Activated naive CD4-positive, alpha-beta T cell treated with anti-CD3 and anti-CD28 coated beads for 36 hours (primary cell): ENCODE measurements at places on chromosomes 7 and 10. TPM values are rescaled to one million over a fixed set of nuclear protein-coding genes. Genes with fewer than 3 reads are reported as not detected.

- peaks cover 33% of the 10 kb centered on the region for H3K36me3 ChIP-seq
- no peak overlapping the region for H3K4me3 ChIP-seq
- peaks cover 51% of the 10 kb centered on the region for H3K4me1 ChIP-seq
- DNase-seq, result no peak
These were observed 6.9 kb downstream of the CYCS start for GRCh38 chr7:25118048-25118753.

DNA sequence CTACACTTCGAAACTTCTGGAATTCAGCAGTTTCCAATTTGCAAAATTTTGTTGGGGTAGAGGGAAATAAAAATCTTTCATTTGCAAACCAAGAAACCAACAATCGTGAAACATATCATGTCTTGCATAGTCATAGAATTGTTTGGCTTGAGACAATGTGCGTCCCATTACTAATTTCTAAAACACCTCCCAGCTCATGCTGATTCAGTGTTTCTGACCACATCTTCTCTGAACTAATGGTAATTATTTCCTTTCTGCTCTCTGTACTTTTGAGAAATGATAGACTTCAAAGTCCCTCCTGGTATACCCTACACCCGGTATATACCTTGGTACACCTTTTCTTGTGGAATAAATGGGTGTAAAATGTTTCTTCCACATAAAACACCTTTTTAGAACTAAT lies 41.8 kb upstream of the TSPAN13 start:
- H3K4me3 ChIP-seq, result no peak overlapping the region
- no peak overlapping the region for H3K27ac ChIP-seq
- peak; percentile 18 for DNase-seq
- H3K4me1 ChIP-seq, result peaks cover 19% of the 10 kb centered on the region

- H3K27me3 ChIP-seq, result peaks cover 3% of the 10 kb centered on the region
- no peak overlapping the region for H3K27ac ChIP-seq
- H3K36me3 ChIP-seq, result no peaks in the 10 kb centered on the region
- peaks cover 6% of the 10 kb centered on the region for H3K4me1 ChIP-seq
- H3K4me3 ChIP-seq, result no peak overlapping the region
These were observed 42.7 kb upstream of the PLXNA4 start for GRCh38 chr7:132618956-132619305.

DNA sequence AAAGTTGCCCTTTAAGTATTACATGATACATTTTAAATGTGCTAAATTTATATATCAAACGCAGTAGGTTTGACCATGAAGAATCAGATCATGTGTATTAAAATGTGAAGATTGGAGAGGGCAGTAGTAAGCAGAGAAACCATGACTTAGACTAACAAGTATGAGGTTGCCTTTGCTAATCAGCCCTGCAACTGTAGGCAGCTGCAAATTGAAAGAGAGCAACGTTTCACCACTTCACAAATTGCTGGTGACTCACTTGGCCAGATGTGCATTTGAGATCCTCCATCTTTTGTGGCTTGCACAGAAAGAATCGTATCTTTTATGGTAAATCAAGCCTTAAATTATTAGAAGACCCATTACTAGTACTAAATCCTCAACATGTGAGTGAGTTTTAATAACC lies 10.1 kb upstream of the SEMA3A start:
- no peak for DNase-seq
- H3K27me3 ChIP-seq, result no peaks in the 10 kb centered on the region
- peaks cover 4% of the 10 kb centered on the region for H3K4me1 ChIP-seq

DNA sequence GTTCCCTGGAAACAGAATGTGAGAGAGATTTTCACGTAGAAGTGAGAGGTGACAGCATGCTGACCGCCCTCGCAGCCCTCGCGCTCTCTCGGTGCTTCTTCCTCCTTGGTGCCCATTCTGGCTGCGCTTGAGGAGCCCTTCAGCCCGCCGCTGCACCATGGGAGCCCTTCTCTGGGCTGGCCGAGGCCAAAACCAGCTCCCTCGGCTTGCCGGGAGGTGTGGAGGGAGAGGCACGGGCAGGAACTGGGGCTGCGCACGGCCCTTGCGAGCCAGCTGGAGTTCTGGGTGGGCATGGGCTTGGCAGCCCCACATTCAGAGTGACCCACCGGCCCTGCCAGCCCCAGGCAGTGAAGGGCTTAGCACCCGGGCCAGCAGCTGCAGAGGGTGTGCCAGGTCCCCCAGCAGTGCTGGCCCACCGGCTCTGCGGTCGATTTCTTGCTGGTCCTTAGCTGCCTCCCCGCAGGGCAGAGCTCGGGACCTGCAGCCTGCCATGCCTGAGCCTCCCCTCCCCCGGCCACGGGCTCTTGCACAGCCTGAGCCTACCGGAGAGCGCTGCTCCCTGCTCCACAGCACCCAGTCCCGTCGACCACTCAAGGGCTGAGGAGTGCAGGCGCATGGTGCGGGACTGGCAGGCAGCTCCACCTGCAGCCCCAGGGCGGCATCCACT lies 888.7 kb upstream of the ZWINT start:
- no peak for DNase-seq

- no peak overlapping the region for H3K27ac ChIP-seq
- DNase-seq, result no peak
- H3K36me3 ChIP-seq, result no peaks in the 10 kb centered on the region
- H3K27me3 ChIP-seq, result peaks cover 33% of the 10 kb centered on the region
- H3K4me3 ChIP-seq, result no peak overlapping the region
These were observed 2.0 kb upstream of the CLEC2L start for GRCh38 chr7:139521439-139521838.

GRCh38 chr7:131164025-131164925 lies 163.4 kb upstream of the MKLN1 start:
- DNase-seq, result no peak
- H3K4me3 ChIP-seq, result no peak overlapping the region
- no peaks in the 10 kb centered on the region for H3K4me1 ChIP-seq
- no peaks in the 10 kb centered on the region for H3K36me3 ChIP-seq
- H3K27me3 ChIP-seq, result no peaks in the 10 kb centered on the region

DNA sequence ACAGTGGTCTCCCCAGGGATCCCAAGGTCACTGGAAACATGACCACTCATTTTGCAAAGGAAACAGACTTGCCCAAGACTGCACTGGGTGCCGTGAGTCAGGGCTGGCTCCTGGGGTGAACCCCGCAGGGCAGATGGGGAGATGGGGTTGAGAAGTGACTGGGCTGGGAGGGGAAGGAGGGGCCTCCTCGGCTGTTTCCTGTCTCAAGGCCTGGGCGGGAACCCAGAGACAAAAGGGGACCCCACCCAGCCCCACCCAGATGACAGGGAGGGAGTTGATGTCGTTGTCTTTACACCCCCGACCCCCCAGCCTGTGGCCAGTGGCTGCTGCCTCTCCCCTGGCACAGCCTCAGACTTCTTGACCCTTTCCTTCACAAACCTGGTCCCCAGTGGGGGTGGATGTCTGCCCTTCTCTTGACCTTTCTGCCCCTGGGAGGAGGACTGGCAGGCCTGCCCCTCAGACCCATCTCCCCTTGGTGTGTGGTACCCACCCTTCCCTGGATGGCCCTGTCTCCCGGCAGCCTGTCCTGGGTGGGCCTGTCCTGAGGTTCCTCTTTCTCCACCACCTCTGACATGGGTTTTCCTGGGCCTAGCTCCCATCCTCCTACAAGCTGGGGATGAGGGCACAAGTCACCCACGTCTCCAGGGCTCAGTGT lies 1.4 kb downstream of the MYO1G start:
- H3K4me3 ChIP-seq, result peak overlapping the region; percentile 99
- H3K36me3 ChIP-seq, result peaks cover 80% of the 10 kb centered on the region
- H3K27me3 ChIP-seq, result no peaks in the 10 kb centered on the region
- H3K4me1 ChIP-seq, result peaks cover 63% of the 10 kb centered on the region
- peak; percentile 94 for DNase-seq
- H3K27ac ChIP-seq, result peak overlapping the region; percentile 99

- H3K36me3 ChIP-seq, result no peaks in the 10 kb centered on the region
- DNase-seq, result no peak
- no peak overlapping the region for H3K4me3 ChIP-seq
- no peak overlapping the region for H3K27ac ChIP-seq
- peaks cover 17% of the 10 kb centered on the region for H3K4me1 ChIP-seq
These were observed 4.1 kb upstream of the VPS26A start for GRCh38 chr10:69119896-69120295.

GRCh38 chr10:97567891-97568290 lies 4.7 kb upstream of the ANKRD2 start:
- H3K27me3 ChIP-seq, result no peaks in the 10 kb centered on the region
- no peaks in the 10 kb centered on the region for H3K36me3 ChIP-seq
- no peak overlapping the region for H3K4me3 ChIP-seq
- no peaks in the 10 kb centered on the region for H3K4me1 ChIP-seq

DNA sequence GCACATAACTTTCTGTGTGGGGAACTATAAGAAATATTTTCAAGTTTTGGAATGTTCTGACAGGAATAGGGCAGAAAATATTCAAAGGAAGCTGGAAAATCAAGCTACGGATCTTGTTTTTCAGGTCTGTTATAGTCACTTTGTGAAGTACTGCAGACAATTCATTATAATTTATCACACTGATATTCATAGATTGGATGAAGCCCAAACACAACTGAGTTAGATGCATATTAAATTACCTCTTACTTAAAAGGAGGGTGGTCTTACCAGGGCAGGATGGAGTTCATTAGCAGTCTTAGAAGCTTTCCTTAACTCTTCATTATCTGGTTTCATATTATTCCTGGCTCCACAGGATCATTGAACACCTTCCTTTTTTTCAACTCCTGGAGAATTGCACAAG lies 242.3 kb downstream of the DYNC1I1 start:
- DNase-seq, result no peak
- H3K27me3 ChIP-seq, result peaks cover 33% of the 10 kb centered on the region
- H3K27ac ChIP-seq, result no peak overlapping the region
- no peaks in the 10 kb centered on the region for H3K36me3 ChIP-seq
- no peak overlapping the region for H3K4me3 ChIP-seq
- no peaks in the 10 kb centered on the region for H3K4me1 ChIP-seq

- H3K4me1 ChIP-seq, result no peaks in the 10 kb centered on the region
- H3K4me3 ChIP-seq, result no peak overlapping the region
- no peaks in the 10 kb centered on the region for H3K36me3 ChIP-seq
- H3K27ac ChIP-seq, result no peak overlapping the region
- H3K27me3 ChIP-seq, result no peaks in the 10 kb centered on the region
- DNase-seq, result no peak
These were observed 120.9 kb downstream of the PKD1L1 start for GRCh38 chr7:47827351-47827756.

DNA sequence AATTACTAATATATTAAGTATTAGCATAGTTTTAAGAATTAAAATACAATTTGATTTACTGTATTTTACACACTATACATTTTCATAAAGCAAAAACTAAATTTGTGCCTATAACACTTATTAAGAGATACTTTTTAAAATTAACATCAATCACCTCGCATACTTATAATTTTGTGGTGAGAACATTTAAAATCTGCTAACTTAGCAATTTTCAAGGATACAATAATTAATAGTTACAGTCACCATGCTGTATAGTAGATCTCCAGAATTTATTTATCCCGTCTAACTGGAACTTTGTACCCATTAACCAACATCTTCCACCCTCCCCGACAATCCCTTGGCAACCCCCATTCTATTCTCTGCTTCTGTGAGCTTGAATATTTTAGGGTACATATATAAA lies 47.5 kb downstream of the RELN start:
- H3K27ac ChIP-seq, result no peak overlapping the region
- no peak overlapping the region for H3K4me3 ChIP-seq
- H3K27me3 ChIP-seq, result peaks cover 7% of the 10 kb centered on the region
- H3K4me1 ChIP-seq, result no peaks in the 10 kb centered on the region
- DNase-seq, result no peak
- no peaks in the 10 kb centered on the region for H3K36me3 ChIP-seq

DNA sequence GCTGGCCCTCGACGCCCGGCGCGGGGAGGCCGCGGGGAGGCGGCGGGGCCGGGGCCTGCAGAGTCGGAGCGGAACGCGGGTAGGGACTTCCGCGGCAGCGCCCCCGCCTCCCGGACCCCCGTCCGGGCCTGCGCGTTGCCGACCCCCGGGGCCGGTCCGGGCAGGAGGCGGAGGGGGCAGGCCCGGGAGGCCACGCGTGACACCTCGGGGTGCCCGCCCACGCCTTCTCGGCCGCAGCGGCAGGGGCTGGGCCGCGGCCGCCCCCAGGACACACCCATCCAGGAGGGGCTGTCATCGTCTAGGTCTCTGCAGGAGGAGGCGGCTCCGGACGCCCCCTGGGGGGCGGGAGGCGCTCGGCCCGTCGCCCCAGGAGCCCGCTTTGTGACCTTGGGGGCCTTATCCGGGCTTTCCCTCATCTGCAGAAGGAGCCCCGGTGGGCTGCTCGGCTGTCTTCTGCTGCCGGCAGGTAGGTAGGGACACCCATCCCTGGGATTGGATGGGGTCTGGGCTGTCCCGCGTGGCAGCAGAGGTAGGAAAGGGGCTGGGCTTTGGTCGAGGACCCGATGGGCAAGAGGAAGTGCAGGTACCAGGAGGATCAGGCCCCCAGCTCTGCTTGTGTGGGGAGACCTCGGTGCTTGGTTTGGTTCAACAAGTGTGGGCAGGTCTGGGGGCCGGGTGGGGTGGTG lies 569 bp downstream of the ZNF316 start:
- peak overlapping the region; percentile 79 for H3K27ac ChIP-seq
- H3K27me3 ChIP-seq, result no peaks in the 10 kb centered on the region
- DNase-seq, result peak; percentile 49
- H3K36me3 ChIP-seq, result peaks cover 23% of the 10 kb centered on the region

- DNase-seq, result no peak
- no peak overlapping the region for H3K4me3 ChIP-seq
- H3K27me3 ChIP-seq, result peaks cover 3% of the 10 kb centered on the region
These were observed 304.9 kb upstream of the MKI67 start for GRCh38 chr10:128431083-128431482.

DNA sequence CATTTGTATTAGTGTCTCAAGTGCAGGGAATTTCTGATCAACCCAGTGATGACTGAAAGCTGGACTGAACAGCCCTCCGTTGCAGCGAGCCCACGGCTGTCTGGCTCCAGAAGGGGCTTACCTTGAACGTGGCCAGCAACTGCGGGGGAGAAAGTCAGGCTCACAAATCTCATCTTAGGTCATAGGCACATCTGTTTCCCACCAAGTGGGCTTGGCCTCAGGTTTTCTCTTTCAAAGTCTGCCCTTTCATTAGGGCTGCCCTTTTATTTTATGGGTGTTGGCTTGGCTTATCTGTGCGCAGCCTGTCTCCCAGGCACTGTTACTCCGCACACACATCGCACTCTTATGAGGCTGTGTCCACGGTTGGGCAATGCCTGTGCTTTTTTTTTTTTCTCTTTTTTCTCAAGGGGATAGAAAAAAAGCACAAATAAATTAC lies 178.0 kb downstream of the JCAD start:
- H3K4me1 ChIP-seq, result no peaks in the 10 kb centered on the region
- H3K4me3 ChIP-seq, result no peak overlapping the region
- peaks cover 14% of the 10 kb centered on the region for H3K27me3 ChIP-seq
- no peak for DNase-seq

The TLX1 gene
- total RNA-seq, result not detected

The SLC13A4 gene
- total RNA-seq, result not detected

The DKK1 gene
- total RNA-seq, result not detected

The EPHA1 gene
- total RNA-seq, result 1.3 TPM

The CFAP43 gene
- not detected for total RNA-seq

The TMEM229A gene
- total RNA-seq, result not detected

The C10orf67 gene
- total RNA-seq, result 3.2 TPM

The SPOCK2 gene
- total RNA-seq, result 208 TPM

The MALSU1 gene
- 98.4 TPM for total RNA-seq

The OR9A2 gene
- total RNA-seq, result not detected
